ENCODE measurements at places on chromosomes 13 and 19.

DNA sequence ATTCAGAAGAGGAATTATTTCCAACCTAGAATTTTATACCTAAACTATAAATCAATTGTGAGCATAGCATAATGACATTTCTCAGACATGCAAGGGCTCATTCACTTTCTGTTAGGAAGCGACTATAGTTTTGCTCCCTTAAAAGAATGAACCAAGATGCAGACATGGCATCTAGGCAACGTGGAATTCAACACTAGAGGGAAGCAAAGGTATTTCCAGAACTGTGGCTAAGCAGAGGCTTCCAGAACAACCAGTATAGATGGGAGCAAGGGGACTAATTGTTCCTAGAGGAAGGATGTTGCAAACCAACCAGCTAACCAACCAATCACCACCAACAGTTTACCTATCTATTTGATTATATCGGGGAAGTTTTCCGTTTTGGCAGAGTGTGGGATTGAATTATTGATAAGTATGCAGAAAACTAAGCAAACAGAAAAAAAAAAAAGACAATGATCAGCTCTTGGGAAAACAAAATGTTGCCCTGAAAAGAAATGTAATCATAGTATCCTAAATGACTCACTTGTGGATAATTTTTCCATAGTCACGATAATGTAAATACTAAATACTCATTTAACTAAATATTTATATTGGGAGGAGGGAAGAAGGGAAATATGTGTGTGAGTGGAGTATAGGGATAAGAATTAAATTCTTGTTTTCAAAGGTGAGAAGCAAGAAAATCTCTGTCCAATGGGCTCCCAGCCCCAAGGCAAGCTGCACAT, 21.1 kb downstream of the ARL11 start:
- no peak for DNase-seq

DNA sequence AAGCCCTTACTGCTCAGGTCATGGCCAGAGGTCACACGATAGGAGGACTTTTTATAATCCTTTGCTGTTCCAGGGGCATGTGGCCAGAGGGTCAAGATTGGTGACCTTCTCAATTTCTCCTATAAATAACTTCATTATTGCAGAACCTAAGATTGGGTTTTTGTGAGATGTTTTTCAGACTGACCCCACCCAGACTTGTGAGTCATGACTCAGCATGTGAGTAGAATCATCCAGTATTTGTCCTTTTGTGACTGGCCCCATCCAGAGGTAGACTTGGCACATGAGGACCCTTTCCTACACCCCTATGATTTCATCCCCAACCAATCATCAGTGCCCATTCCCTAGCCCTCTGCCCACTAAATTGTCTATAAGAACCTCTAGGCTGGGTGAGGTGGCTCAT, 84.5 kb upstream of the ABCC4 start:
- DNase-seq = no peak

DNA sequence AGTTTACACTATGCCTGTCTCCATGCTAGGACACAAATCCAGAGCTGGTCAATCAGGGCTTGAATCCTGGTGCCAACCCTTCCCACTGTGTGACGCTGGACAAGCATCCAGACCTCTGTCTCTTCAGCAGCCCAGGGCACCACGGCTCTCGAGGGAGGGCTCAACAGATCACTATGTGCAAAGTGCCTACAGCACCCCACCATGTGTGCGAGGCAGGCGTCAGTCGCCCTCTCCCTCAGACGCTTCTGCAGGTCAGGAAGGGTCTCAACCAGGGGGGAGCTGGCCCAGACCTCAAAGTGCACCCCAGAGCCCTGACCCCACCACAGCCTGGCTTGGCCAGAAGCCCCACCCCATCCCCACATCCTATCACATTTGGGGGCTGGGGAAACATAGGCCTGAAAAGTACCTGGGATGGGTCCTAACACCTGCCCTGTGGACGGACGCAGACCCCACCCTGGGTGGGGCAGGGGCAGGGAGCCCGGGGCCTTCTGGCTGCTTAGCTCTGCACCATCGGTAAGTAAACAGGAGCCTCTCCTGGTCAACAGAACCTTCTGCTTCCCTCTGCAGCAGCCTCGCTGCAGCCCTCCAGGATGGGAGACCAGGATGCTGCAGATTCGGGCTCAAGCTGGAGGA, 2.9 kb upstream of the C2CD4C start:
- no peak for DNase-seq

GRCh38 chr13:31431722-31432137, 232.0 kb downstream of the B3GLCT start:
- DNase-seq = peak; percentile 40

GRCh38 chr19:54670576-54671357, 8.0 kb downstream of the LILRB4 start:
- no peak for DNase-seq

- DNase-seq = peak; percentile 82
Measured at GRCh38 chr19:50418176-50419021, at the start of gene SPIB. TSS of gene SPIB (plus strand) at chr19:50418938. CDS start at chr19:50418963, 25 bp downstream.
